ENCODE measurements at places on chromosomes 6 and 20. TPM values are rescaled to one million over a fixed set of nuclear protein-coding genes. Genes with fewer than 3 reads are reported as not detected.
A peak's percentile ranks its signal among the peaks of the same experiment; 100 is the strongest.

Gene CLIC5
- 18.1 TPM for total RNA-seq

DNA sequence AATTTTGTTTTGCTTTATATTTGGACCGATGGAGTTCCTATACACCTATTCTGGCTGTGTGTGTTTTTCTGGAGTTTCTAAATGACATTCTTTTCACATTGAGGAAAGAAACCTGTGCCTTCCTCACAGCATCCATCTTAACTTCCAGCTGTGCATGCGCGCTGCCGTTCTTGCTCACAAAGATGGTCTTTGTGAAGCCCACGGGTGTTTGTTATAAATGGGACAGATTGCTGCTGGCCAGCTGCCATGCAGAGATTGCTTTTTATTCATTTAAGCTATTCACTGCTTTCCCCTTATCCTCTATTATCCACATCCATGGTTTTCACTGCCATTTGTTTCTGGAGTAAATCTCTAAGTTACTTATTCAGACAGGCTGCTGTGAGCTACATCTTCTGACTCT is 54.2 kb downstream of the SYNDIG1 start:
- peak; percentile 40 for DNase-seq

- DNase-seq, result no peak
Observed at GRCh38 chr6:155364844-155365437, 50.7 kb upstream of the TFB1M start.

GRCh38 chr20:58149437-58150091 is 78.9 kb downstream of the ANKRD60 start:
- DNase-seq, result no peak

- no peak for DNase-seq
Observed at GRCh38 chr6:161162722-161163121, 111.1 kb downstream of the AGPAT4 start.
